AG04449 (cell line): ENCODE measurements at places on chromosomes 7 and 10.

DNA sequence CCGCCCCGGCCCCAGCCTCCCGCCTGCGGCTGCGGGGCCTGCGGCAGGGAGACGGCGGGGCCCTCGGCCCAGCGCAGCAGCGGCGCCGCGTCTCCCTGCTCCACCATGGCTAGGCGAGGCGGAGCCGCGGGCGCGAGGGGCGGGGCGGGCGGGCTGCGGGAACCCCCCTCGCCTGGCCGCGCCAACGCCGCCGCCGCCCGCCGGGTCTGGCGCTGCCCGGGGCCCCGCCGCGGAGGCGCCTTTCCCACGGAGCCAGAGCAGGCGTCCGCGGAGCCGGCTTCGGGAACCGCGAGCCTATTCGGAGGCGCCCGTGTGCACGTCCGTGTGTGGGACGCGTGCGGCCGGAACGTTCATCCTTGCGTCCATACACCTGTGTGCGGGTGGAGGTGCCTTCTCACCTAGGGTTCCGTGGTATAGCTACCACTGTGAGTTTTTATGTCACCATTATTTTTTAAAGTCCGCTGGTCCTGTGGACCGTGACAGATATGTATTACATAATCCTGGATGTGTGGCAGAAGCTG lies at the start of gene DENND11:
DENND11 (minus strand) TSS at position 120 of the 521 bp plus-strand sequence; CDS start at position 107, 13 bp downstream.
- no peak for DNase-seq

DNA sequence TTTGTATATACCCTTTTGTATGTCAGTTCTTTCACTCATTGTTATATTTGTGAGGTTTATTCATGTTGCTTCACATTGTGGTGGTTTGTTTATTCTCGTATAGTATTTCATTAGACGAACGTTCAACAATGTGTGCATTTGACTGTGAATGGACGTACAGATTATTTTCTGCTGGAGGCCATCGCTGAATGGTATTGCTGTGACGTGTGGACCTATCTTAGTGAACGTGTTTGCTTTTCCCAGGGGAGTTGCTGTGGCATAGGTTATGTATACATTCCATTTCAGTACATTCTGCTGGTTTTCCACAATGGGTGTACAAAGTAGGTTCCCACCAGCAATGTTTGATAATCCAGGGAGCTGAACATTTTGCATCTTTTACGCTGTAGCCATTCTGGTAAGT lies 31.1 kb upstream of the PLEKHS1 start:
- DNase-seq: no peak

- no peak for DNase-seq
These were observed 162.6 kb downstream of the RAB11FIP2 start for GRCh38 chr10:117884093-117884492.

- peak; percentile 17 for DNase-seq
These were observed 220.6 kb downstream of the ADRA2A start for GRCh38 chr10:111297351-111297848.

- DNase-seq: no peak
These were observed 289.8 kb upstream of the KLF6 start for GRCh38 chr10:4074545-4075407.

GRCh38 chr7:129642871-129643549 lies 31.5 kb downstream of the NRF1 start:
- DNase-seq: no peak
